Activated B cell treated with CpG ODN at 0.5 μM for 24 hours (primary cell): ENCODE measurements at places on chromosomes 5 and 9. TPM values are rescaled to one million over a fixed set of nuclear protein-coding genes. Genes with fewer than 3 reads are reported as not detected.

DNA sequence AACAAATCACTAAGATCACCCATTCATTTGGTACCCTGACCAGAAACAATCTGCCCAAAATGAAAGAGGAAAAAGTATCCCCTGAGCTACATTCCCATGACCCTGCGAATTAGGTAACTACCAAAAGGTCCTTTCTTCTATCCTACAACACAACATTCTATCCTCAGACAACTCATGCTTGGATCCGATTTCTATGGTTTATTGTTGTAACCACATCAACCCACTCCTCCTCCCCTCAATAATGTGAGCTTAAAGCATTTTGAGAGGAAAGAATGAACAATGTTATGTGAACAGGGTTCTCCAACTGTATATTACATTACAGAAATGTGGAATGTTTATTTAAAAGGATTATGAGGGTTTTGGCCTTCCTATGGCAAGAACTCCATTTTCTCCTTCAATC, 4.0 kb downstream of the SLC35D2 start:
- no peak for DNase-seq

DNA sequence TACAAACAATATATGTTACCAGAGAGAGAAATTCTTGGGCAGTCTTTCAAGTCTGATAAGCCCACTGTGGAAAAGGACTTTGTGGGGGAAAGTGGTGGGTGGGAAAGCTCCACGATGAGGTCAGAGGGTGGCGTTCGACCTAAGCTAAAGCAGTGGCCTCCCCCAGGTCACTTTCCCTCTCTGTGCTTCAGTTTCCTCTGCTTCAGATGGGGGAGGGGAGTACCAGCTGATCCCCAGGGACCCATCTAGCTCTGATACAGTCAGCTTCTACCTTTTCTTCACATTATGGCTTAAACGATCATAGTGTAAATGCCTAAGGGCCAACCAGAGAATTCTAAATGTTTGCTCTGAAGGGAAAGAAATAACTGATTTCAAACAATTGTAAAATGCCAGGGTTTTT, 36.6 kb upstream of the ARSB start:
- DNase-seq: no peak

The DNAH5 gene
- total RNA-seq: not detected in 2 replicates

The NRG2 gene
- total RNA-seq: 0.07 TPM in 1 of 2 replicates, not detected in the other
